Pancreas (tissue), 10 donors: ENCODE measurements at places on chromosomes 16 and 17. TPM values are rescaled to one million over a fixed set of nuclear protein-coding genes. Genes with fewer than 3 reads are reported as not detected.

- DNase-seq, result no peak
These were observed 64.8 kb downstream of the C16orf95 start for GRCh38 chr16:87252269-87252970.

GRCh38 chr17:77894126-77894956 is 64.2 kb upstream of the TNRC6C start:
- DNase-seq, result no peak

DNA sequence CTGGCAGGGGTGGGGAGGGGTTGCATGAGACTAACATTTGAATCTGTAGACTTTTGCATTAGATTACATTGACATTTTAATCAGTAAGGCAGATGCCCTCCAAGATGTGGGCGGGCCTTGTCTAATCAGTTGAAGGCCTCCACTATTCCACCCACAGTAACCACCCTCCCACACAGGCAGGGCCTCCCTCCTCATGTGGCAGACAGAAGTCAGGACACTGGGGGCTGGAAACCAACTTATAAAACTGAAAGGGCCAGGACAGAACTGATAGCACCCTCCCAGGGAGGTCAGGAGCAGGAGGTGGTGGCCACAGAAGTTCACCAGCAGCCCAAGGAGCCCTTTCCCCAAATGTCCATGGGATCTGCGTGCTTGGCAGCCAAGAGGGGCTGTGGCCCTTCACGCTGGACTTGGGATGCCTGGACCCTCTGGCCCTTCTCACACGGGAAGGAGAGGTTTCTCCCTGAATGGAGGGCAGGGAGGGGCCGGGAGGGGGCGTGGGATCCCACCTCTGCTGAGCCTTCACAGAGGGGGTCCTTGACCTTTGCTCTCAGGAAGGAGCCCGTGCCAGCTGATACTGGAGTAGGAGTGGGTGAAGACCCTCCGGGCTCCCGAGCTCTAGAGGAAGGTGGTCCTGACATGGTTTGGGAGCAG is 4.6 kb downstream of the PYCR1 start:
- no peak for DNase-seq

DNA sequence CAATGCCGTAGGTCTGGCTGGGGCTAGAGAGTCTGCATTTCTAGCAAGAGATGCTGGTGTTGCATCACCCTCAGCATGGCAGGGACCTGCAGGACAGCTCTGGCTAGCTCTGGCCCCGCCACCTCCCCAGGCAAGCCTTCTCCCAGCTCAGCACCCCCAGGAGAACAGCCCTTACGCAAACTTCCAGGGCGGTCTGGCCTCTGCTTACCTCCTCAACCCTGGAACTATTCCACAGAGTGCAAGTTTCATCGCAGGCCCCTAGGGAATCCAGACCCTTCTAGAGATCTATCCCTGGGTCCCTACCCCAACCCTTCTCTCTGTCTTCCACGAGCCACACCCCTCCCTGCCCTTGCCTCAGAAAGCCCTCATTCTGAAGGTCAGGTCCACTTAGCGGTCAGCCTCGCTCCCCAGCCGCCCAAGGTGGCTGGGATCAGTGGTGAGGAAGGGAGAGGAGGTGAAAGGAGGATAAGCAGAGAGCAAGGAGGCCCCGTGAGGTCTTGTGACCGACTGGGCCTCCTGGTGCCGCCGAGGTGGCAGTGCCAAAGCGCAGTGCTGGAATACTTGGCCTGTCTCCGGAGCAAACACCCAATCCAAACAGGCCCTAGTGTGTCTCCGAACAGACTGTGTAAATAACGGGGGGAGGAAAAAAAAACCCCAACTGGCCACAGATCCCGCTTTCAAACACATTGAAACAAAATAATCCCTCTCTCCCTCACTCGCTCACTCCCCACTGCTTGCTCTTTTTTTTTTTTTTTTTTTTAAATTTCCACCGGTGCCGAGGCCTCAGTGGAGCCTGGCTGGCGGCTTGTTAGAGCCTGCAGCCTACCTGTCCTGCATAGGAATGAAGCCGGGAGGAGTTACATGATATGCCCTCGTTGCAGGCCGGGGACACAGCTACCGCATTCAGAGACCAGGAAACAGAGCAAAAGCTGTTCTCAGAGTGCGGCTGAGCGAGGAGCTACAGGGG is 380.9 kb downstream of the SOX9 start:
- peak; percentile 91 for DNase-seq

GRCh38 chr16:3242709-3243108 is 7.8 kb upstream of the ZNF200 start:
- no peak for DNase-seq

DNA sequence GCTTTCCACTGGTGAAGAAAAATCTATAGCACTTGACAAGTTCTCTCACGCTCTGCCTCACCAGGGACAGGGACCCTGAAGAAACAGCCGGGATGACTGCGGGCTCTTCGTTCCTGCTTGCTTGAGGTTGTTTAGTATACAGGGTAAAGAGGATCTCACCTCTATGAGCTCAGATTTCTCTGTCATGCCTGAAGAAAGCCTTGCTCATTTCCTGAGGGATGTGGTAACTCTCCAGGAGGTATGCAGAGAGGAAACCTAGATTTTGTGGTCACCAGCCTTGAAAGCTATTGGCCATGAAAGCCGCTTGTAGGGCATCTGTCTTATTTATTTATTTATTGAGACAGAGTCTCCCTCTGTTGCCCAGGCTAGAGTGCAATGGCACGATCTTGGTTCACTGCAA is 23.2 kb downstream of the USP43 start:
- no peak for DNase-seq

The ABCC12 gene
- polyA plus RNA-seq, result not detected

- no peak for DNase-seq
These were observed 550.1 kb downstream of the KCNJ18 start for GRCh38 chr17:22242472-22242871.

- DNase-seq, result no peak
These were observed 10.1 kb downstream of the RBFOX3 start for GRCh38 chr17:79600681-79601131.

DNA sequence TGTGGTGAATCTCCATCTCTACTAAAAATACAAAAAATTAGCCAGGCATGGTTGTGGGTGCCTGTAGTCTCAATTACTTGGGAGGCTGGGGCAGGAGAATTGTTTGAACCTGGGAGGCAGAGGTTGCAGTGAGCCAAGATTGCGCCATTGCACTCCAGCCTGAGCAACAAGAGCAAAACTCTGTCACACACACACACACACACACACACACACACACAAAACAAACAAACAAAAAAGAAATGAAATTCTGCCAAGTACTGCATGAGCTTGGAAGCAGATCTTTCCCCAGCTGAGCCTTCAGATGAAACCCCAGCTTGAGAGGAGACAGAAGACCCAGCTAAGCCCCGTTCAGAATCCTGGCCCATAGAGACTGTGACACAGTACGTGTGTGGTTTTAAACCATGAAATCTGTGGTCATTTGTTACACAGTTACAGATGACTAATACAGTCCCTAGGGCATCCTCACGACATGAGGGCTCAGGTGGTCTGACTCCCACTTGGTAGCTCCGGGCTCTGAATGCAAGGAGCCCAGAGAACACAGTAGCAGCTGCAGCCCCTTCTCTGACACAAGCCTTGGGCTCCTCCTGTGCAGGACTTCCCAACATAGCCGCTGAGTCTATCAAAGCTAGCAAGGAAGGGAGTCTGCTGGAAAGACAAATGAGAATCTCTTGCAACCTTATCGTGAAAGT is 132.8 kb downstream of the SEC14L1 start:
- DNase-seq, result no peak

DNA sequence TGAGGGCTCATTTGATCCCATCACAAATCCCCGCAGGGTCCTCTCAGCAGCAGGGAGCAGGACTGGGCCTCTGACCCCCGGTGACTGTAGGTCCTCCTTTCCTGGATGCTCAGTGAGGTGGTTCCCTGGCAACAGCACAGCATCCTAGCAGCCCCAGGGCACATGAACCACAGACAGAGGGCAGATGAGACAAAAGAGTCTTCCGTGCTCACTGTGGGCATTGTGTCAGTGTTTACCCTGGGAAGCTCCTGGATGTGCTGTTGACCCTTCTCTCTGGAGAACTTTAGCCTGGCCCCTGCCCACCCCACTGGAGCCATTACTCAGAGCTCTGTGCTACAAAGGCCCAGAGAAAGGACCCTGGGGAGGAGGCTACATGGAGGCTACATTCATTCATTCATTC is 21.7 kb upstream of the TMEM220 start:
- DNase-seq, result no peak

GRCh38 chr17:39735882-39736281 is 1.9 kb upstream of the GRB7 start:
- DNase-seq, result no peak

DNA sequence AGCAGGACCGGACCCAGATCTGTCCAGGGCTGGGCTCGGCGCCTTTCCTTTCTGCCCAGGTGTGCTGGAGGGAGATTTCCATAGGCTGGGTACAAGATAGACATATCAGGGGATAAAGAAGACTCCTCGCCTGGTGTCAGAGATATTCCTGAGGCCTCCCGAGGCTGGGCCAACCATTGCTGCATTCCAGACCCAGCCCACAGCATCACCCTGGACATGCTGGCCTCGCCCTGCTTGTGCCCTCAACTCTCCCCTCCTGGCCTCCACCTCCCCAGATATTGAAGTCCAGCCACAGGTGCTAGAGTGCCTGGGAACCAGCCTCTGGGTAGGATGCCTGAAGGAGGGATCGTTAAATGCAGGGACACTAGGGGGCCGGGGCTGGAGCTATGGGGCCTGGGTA is 2.1 kb downstream of the CD300LG start:
- DNase-seq, result no peak

The SPNS2 gene
- polyA plus RNA-seq, result 43.7 TPM

GRCh38 chr17:77274096-77274845 is 133.5 kb downstream of the SEC14L1 start:
- no peak for DNase-seq

DNA sequence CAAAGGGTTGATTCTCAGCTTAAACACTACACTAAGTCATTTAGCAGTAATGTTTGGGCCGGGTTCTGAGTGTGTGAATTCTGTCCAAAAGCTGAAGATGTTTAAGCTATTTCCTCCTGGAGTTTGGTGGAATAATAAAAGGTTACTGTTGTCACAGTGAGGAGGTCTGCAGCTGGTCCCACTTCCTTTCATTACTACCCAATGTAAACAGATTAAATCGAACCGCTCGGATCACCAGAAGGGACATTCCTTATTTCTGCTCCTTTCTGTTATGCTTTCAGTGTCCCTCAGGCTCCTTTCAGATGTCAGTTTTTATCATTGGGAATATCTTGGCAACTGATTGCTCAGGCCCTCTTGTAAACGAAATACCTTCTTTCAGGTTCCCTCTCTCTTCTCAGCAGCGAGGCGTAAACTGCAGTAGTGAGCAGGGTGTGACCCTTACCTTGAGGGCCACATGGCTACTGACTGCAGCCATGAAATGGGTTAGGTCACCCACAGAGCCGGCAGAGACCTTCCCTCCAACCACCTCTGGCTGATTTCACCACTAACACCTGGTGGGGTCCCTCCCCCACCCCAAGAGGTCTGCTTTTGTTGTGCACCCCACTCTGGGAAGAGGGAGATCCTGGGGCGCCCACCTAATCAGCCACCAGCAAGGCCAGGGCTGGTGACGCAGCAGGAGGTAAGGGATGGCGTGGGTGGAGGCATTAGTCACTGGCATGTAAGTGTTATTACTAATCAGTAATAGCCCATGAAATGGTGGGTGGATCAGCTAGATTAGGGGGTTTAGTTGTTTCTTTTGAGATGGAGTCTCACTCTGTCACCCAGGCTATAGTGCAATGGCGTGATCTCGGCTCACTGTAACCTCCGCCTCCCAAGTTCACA is 117.6 kb downstream of the VPS53 start:
- DNase-seq, result no peak

GRCh38 chr16:50334106-50334975 is 34.4 kb downstream of the BRD7 start:
- no peak for DNase-seq

DNA sequence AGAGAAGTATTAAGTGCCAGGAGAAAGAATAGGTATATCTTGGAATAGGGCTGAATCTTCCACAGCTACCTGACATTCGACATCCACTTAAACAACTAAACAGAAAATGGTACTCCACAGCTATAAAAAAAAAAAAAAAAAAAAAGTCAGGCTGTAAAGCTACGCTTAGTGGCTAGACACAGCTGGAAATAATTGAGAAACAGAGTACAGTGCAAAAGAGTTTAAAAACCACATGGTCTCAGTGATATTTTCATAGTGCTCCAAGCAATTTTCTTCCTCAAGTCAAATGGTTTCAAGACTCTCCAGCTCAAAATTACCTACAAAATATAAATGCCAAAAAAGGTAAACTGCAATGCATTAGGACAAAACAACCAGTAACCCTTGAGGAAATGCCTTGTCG is 607.1 kb downstream of the KCNJ2 start:
- no peak for DNase-seq

DNA sequence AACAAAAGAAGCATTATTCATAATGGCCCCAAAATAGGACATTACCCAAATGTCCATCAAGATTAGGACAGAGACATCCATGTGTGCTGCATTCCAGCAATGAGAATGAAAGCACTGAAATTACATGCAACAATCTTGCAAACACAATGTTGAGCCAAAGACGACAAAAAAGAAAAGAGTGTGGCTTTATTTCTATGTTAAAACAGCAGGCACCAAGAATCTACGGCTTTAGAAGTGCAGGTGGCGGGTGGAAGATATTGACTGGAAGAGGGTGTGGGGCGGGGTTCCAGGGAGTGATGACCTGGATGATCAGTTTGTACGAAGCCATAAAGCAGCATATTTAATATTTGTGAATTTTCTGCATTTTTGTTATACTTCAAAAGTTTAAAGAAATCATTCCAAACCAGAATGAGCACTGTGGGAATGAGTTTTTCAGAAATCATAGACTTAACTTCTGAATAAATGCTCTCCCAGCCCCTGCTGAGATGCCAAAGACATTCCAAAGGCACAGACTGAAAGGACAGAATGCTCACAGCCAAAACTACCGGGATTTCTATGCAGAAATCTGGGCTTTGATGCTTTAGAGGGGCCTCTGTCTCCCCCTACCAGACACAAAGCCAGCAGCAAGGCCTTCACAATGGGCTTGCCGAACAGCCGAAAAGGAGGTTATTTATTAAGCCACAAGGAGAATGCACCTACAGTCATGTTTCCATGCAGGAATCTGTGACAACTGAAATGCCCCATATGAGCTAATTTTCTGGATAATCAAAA is 361.6 kb downstream of the GRIN2A start:
- DNase-seq, result no peak

GRCh38 chr16:58018803-58019202 is 6.8 kb upstream of the MMP15 start:
- DNase-seq, result no peak

- DNase-seq, result no peak
These were observed 4.1 kb downstream of the ORC6 start for GRCh38 chr16:46693598-46693997.
